ENCODE measurements at places on chromosomes 5 and 9. TPM values are rescaled to one million over a fixed set of nuclear protein-coding genes. Genes with fewer than 3 reads are reported as not detected.

DNA sequence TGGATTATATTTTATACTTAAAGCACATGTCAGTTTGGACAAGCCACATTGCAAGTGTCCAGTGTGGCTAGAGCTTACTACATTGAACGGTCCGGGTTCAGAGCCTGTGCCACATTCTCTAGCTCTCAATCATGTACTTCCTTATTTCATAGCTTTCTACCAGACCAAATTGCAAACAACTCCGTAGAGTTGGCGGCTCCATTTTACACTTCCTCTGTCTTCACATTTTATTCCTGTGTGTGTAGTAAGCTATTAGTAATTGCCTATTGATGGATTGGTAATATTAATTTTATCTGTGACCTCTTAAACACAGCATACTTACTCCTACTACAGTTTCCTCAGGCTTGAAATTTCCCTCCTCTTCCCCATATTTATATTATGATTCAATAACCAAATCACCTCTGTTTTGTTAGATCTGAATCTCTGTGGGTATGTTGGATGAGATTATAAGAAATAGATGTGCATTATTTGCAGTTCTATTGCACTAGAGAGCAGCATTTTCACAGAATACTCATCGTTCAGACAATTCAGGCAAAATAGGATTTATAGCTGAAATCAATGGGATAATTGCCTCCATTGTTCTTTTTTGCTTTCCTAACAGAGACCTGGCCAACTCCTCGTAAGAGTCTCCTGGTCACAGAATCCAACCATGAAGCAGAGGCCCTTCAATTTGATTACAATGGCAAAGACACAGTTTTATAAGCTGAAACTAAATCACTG is 29.0 kb upstream of the C9orf72 start:
- no peak overlapping the region for H3K4me3 ChIP-seq
- H3K4me1 ChIP-seq = no peaks in the 10 kb centered on the region
- no peak for DNase-seq

DNA sequence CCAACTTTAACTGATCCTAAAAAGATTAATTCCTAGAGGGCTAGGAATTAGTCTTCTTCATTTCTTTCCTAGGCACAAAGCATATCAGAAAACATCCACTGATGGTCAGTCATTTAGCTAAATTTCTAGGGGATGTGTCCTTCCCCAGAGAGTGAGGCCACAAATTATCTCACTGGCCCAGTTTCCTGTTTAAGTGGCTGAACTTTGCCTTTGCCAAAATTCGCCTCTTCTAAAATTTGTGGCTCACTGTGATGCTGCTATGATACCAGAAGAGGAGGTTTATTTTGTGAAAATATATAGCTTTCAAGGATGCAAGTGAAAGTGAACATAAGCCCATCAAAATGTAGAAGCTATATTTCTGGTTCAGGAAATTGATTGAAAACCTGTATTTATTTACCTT is 98.1 kb upstream of the FER start:
- no peaks in the 10 kb centered on the region for H3K4me1 ChIP-seq
- no peaks in the 10 kb centered on the region for H3K36me3 ChIP-seq

DNA sequence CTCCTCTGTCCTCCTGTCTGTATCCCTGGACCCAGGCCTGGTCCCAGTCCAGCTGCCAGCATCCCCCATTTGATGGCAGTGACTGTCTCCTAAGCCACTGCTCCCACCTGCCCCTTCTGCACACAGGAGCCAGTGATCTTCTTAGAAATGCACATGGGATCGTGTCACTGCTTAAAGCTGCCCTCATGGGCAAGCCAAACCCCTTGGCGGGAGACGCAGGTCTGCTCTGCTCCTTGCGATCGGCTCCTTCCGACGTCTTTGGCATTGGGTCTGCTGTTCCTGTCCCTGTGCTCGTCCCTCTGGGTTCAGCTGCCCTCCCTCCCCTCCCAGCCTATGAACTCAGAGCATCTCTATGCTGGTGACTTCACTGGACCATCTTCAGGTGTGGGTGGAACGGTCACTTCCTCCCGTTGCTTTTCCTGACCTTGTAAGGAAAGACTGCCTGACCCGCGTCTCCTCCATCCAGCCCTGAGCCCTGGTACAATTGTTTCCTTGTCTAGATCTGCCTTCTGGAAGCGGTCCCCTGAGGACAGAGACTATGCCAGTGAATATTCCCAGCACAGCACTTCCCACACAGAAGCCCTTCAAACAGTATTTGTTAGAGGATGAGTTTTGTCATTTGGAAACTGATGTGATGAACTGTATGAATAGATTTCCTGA is 116.5 kb downstream of the ZNF354C start:
- H3K27ac ChIP-seq = no peak overlapping the region
- no peaks in the 10 kb centered on the region for H3K4me1 ChIP-seq
- no peaks in the 10 kb centered on the region for H3K36me3 ChIP-seq
- no peak overlapping the region for H3K4me3 ChIP-seq
- H3K27me3 ChIP-seq = no peaks in the 10 kb centered on the region
- DNase-seq = peak; percentile 27

GRCh38 chr5:113354055-113354454 is 80.7 kb downstream of the TSSK1B start:
- H3K36me3 ChIP-seq = no peaks in the 10 kb centered on the region
- DNase-seq = no peak
- no peaks in the 10 kb centered on the region for H3K27me3 ChIP-seq
- H3K27ac ChIP-seq = no peak overlapping the region
- no peaks in the 10 kb centered on the region for H3K4me1 ChIP-seq

Gene S100Z
- total RNA-seq = not detected

Gene PCDHGA4
- 3.3 TPM for total RNA-seq

DNA sequence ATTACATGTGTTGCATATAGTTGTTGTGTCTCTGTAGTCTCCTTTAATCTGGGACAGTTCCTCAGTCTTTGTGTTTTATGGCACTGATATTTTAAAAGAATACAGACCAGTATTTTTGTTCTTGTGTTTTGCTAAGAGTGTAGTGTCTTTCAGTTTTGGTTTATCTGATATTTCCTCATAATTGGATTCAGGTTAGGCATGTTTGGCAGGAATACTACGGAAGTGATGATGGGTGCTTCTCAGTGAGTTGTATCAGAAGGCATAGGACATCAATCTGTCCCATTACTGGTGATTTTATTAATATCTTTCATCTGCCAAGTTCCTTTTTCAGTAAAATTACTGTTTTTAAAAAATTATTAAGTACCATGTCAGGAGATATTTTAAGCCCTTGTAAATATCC is 212.9 kb downstream of the ARHGEF28 start:
- no peaks in the 10 kb centered on the region for H3K4me1 ChIP-seq
- H3K27me3 ChIP-seq = no peaks in the 10 kb centered on the region
- H3K36me3 ChIP-seq = no peaks in the 10 kb centered on the region
- no peak for DNase-seq

DNA sequence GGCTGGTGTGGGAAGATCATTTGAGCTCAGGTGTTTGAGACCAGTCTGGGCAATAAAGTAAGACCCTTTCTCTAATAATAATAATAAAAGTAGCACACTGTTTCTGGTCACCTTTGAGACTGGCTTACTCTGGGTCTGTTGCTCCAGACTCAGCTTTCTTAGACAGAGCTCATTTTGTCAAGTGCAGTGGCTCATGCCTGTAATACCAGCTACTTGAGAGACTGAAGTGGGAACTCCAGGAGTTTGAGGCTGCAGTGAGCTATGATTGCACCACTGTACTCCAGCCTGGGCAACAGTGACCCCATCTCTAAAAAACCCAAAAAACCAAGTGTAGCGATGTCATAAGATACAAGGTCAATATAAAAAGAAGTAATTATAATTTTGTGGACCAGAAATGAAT is 36.4 kb upstream of the RNU6ATAC start:
- no peak overlapping the region for H3K27ac ChIP-seq
- H3K27me3 ChIP-seq = no peaks in the 10 kb centered on the region
- DNase-seq = no peak
- no peak overlapping the region for H3K4me3 ChIP-seq

Gene SLCO4C1
- not detected for total RNA-seq

DNA sequence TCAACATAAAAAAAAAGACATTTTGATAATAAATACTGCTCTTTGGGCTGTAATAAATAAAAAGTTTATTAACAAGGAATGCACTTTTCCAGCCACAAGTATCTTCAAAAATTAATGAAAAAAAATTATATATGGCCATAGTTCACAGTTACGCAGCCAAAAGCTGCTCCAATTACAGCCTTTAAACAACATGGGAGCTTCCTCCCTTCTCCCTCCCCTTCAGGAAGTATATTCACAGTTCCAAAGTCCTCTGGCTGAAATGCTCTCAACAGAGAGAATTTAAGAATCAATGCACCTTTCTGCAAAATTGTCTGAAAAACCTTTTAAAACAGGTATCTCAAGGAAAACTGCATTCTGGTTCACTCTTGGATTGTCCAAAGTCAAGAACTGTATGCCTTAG is 5.9 kb downstream of the PLK2 start:
- no peak overlapping the region for H3K27ac ChIP-seq
- DNase-seq = no peak
- no peaks in the 10 kb centered on the region for H3K4me1 ChIP-seq
- no peak overlapping the region for H3K4me3 ChIP-seq
- H3K27me3 ChIP-seq = no peaks in the 10 kb centered on the region

- no peaks in the 10 kb centered on the region for H3K4me1 ChIP-seq
- H3K27ac ChIP-seq = no peak overlapping the region
- DNase-seq = no peak
- no peaks in the 10 kb centered on the region for H3K27me3 ChIP-seq
- no peak overlapping the region for H3K4me3 ChIP-seq
Observed at GRCh38 chr5:108521841-108522506, 140.1 kb upstream of the FBXL17 start.
